ENCODE measurements at places on chromosomes 2 and 18.

GRCh38 chr18:4631239-4631638, 176.1 kb upstream of the DLGAP1 start:
- no peak for DNase-seq

DNA sequence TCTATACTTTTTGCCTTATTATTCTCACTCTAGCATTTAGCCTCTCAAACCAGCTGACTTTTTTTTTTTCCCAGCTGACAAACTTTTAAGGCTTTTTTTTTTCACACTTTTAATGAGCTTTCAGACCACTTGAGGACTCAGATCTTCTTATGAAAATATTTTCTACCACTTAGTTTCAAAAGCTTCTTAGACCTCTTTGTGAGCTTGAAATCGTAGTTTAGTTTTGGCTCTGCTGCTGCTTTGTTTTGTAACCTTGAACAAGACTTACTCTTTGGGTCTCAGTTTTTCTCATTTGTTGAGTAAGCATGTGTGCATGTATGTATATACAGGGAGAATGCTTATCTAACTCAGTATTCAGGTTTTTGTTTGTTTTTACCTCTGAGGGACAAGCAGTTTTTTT, 3.5 kb downstream of the NBEAL1 start:
- DNase-seq = no peak

GRCh38 chr2:81894451-81894990, 1590.0 kb upstream of the LRRTM1 start:
- no peak for DNase-seq

- DNase-seq = peak; percentile 41
Observed at GRCh38 chr2:60551240-60552077, 2.0 kb downstream of the BCL11A start.

DNA sequence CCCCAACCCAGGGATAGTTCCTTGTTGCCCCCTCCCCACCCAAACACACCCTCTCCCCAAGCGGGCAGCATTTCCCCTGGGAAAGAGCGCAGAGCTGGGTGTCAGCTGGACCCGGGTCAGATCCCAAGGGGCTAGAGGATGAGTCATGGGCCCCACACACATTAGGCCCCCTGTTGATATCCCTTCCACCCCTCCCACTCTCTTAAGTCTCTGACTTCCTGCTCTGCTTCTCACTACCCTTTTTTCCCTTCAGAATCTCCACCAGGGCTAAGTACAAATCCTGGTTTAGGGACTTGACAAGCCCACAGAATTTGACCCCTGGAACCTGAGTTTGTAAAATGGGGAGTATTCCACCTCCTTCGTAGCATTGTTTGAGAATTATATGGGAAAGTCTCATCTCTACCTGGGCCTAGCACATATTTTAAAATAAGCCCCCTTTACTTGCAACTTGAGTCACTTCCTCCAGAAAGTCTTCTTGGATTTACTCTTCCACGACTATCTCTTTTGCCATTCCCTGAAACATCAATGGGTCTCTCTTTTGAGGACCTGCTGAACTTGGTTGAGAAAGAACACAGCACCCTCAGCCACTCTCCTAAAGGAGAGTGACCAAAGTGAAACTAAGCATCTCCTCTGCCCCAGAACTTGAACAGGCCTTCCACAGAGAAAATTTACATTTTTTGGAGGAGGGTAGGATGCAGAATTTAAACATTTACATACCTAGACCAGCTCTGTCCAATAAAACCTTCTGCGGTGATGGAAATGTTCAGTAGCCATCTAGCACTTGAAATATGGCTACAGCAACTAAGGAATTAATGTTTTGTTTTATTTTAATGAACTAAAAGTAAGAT, 4.7 kb downstream of the RTKN start:
- no peak for DNase-seq

DNA sequence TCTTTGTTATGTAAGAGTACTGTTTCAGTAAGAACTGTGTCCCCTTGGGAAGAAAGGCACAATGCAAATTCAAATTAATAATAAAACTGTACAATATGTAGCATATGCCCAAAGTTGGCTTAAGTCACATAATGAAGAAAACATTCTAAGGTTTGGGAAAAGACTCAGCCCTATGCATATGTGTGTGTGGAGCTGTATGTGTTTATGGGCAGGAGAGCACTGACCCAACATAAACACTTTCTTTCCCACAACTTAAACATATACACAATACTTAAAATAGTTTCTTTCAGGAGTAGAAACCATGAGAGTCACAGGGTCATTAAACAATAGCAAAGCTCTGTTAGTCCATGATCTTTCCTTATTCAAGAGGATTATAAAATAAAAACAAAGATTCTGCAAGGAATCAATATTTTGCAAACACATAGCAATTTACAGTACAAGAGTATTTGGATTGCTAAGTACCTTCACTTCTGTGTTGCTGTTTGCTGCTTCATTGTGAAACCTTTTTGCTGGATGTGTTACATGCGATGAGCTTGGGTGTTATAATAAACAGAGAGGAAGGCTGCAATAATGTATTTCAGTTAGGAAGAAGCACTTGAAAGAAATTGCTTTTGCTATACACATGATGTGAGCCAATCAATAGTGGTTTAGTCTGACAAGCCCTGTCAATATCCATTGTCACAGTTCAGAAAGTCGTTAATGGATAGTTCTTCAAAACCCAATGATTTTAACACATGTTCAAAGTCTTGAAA, 347.3 kb downstream of the ARHGAP15 start:
- DNase-seq = no peak

GRCh38 chr2:230706053-230706521, 6.6 kb upstream of the CAB39 start:
- no peak for DNase-seq

GRCh38 chr18:12844391-12844790, 39.6 kb downstream of the PTPN2 start:
- no peak for DNase-seq

DNA sequence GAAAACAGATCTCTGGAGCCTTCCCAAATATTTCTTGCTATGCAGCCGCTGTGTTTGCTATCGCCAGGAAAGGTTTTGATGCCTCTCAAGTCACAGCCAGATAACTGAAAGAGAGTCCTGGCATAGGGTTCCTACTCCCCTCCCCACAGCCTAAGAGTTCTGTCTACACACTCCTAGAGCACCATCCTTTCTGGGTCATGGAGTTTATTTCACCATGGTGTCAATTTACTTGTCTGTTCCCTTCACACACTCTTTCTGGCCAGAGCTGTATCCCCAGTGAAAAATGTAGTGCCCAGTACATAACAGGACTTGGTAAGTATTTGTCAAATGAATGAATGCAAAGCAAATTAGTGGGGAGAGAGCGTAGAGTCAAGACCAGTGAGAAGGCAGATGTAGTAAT, 185.3 kb downstream of the HAUS1 start:
- no peak for DNase-seq

- DNase-seq = no peak
Observed at GRCh38 chr18:38884050-38884449, 1318.5 kb upstream of the CELF4 start.

DNA sequence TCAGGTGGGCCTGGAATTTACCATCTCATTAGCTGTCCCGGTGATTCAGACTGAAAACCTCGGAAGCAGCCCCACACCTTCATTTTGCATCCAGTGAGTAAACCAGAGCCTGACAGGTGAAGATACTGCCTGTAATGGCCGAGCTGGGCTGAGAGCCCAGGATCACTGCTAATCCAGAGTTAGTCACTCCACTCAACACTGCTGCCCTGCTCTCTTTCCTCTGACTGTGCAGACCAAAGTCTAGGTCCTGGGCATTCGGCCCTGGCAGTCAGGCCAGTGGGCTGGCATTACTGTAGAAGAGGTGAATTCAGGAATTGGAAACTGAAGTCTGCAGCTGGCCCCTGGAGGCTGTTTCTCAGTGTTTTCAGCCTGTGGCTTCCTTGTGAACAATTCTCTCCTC, 44.3 kb downstream of the TMEM17 start:
- DNase-seq = no peak

DNA sequence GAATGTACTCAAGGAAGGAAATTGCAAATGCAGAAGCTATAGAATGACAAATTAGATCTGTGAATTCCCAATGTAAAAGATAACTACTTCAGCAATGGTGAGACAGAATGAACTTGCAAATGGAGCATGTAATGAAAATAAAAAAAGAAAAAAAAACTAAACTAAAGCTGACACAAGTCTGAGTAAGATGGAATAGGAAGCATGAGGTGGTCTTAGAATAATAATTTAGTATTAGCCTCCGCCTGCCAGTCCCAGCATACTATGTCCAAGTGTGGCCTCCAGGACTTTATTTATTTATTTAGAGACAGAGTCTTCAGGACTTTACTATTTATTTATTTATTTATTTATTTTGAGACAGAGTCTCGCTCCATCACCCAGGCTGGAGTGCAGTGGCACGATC, 37.4 kb upstream of the SLC39A10 start:
- DNase-seq = no peak

DNA sequence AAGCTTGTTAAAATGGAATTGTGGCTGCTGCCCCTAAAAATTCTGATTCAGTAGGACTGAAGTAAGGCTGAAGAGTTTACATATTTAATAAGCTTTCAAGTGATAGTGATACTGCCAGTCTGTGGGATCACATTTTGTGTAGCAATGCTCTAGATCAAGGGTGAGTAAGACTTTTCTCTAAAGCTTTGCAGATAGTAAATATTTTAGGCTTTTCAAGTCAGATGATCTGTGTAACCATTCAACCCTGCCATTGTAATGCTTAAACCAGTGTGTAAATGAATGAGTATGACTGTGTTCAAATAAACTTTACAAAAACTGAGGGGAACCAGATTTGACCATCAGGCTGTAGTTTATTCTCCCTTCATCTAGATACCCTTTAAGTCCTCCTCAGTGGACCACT, 92.7 kb downstream of the PIK3C3 start:
- DNase-seq = peak; percentile 30

DNA sequence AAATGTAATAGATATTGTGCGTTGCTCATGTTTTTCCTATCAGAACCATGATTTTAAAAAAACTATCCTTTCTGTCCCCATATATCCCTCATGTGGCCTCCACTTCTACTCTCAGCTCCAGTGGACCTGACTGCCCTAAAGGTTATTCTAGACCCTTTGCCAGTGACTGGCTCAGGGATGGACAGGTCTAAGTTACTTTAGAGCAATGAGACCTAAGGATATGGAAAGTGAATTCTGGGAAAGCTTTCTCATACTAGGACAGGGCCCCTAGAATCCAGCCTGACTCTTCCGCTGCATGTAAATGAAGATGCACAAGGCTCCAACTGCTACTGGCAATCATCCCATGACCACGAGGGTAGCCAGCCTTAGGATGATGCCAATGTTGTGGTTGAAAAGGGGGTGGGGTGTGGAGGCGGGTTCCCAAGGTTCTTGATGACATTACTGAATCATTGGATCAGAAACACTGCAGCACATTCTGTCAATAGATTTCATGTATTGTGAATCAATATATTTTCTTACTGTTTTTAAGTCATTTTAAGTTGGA, 21.3 kb downstream of the C2orf69 start:
- peak; percentile 31 for DNase-seq

DNA sequence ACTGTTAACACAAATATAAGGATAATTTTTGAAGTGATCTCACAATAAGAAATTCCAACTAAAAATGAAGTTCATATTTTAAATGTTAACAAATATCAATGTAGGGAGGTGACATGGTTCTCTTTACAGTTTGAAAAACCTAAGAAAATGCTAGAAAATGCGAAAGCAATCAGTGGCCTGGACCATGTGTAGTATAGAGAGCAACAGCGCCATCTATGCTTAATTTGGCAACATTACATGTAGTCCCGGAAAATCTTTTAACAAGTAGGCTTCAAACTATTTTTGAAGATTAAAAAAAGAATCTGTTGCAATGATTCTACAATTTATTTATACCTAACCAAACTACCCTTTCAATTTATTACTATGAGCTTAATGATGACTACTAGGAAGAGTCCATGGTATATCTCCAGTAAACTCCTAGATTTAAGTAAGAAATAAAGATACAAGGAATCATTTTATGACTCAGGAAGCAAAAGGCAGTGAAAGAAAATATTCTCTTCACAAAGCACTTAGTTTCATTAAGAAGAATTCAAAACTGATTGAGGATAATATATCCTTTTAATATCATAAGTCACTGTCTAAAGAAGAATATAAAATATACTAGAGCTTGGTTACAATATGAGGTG, 33.3 kb downstream of the NDUFA10 start:
- peak; percentile 49 for DNase-seq

- peak; percentile 38 for DNase-seq
Observed at GRCh38 chr2:227509824-227510619, 38.1 kb downstream of the AGFG1 start.

GRCh38 chr2:86069091-86069685, 36.5 kb downstream of the POLR1A start:
- peak; percentile 24 for DNase-seq

DNA sequence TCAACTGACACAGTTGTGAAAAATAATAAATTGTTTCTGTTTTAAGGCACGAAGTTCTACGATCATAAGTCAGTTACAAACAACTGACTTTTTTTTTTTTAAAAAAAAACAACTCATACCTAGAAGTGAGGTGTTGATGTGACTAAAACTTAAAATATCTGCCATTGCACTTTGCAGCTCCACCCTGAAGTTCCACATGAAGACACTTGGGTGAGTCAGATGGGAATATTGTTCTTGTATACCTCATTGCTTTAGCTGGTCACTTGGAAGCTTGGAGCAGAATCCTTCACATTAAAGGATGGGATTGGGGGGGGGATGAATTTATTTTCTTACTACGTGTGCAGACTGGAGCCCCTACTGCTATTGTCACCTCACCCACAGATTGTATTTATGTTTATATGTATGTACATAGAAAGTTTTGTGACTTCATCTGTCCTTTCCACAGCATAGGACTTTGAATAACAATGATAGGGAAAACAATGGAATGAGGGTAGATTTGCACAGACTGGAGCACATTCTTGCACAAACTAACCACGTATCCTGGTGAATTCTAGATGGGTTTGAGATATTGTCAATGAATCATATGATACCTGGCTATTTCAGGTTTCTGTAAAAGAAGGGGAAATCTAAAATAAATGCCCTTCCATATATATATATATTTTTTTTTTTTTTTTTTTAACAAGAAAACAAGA, 57.9 kb upstream of the ARHGAP15 start:
- DNase-seq = no peak

- DNase-seq = no peak
Observed at GRCh38 chr18:11989174-11989573, 7.9 kb downstream of the IMPA2 start.

DNA sequence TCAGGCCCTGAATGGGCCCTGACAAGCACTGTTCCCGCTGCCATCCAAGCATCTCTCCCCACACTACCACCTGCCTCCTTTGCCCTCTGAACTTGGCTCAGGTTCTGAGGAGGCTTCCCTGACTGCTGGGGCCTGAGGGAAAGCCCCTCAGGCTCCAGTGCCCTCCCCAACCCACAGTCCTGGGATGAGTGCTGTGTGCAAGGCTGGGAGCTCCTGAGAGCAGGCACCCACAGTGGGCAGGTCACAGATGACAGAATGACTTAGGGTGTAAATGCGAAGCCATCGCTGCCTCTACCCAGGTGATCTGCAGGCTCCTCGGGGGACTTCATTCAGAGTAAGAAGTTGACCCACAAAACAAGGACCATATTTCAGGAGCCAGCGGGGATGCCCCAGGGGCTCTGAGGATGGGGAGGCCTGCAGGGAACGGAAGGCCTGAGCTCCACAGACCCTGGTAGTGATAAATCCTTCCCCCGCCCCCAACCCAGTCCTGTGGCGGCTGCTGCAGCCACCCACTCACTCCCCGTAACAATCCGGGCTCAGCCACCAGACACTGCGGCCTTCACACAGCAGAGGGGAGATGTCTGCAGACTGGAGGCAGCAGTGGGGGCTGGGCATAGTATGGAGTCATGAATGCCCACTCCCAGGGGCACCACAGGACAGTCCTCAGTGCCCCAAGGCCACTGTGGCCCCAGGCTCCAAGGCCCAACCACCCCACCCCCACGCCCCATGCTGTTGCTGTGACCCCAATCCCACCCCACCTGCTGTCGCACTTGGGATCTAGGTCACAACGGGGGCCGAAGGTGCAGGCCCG, 8.9 kb downstream of the BIN1 start:
- DNase-seq = no peak
